Activated CD8-positive, alpha-beta memory T cell treated with anti-CD3 and anti-CD28 coated beads for 36 hours (primary cell): ENCODE measurements at places on chromosomes 2 and 18. TPM values are rescaled to one million over a fixed set of nuclear protein-coding genes. Genes with fewer than 3 reads are reported as not detected.

The IL36RN gene
- not detected for total RNA-seq

The C2orf78 gene
- total RNA-seq, result not detected

The HOXD12 gene
- not detected for total RNA-seq

The TUBA3E gene
- not detected for total RNA-seq

The DSC1 gene
- total RNA-seq, result 0.08 TPM

The PSMA8 gene
- 1.7 TPM for total RNA-seq

The SPDYA gene
- total RNA-seq, result 0.99 TPM

The SCG2 gene
- total RNA-seq, result not detected

The SLC9A4 gene
- not detected for total RNA-seq

The DPYSL5 gene
- total RNA-seq, result not detected

The AFF3 gene
- 1.1 TPM for total RNA-seq

The CDH2 gene
- total RNA-seq, result 0.13 TPM

The CLEC4F gene
- not detected for total RNA-seq

The FBLN7 gene
- total RNA-seq, result 3.1 TPM

The SUPT7L gene
- 31.0 TPM for total RNA-seq

The ITGB6 gene
- not detected for total RNA-seq

The ANO7 gene
- 4.0 TPM for total RNA-seq

The EFHD1 gene
- total RNA-seq, result 0.17 TPM

The RAB6C gene
- 0.06 TPM for total RNA-seq

The FAM110C gene
- total RNA-seq, result 0.40 TPM
